ENCODE measurements at places on chromosomes 4 and X.

DNA sequence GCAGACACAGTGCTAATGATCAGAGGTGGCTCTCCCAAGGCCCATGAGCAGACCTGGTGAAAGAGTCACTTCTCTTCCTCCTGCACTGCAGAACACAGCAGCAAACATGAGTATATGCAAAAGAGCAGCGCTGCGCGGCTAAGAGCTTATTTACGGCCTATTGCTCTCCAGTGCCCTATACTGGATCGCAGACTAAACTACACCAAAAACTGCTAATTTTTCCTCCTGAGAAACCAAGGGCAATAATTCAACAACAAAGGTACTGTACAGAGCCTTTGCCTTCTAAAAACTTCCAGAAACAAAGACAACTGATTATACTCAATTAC is 702.5 kb downstream of the ARAP2 start:
- DNase-seq: no peak

- no peak for DNase-seq
These were observed 383 bp downstream of the PCYT1B start for GRCh38 chrX:24646745-24647182.

DNA sequence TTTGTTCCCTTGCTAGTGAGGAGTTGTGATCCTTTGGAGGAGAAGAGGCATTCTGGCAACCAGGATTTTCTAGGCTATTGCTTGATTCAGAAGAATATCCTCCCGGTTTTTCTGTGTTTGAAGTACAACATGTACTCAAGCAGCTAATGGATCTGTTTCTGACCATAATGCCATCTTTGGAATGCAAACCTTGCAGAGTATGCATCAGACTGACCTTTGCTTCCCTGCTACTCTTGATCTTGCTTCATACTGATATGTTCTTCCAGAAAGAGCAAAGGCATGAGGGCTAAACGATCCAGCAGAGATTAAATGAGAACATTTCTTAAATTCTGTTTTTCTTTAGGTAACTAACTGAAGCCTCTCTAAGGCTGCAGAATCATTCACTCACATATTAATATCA is 265.4 kb upstream of the SLC7A11 start:
- DNase-seq: no peak

DNA sequence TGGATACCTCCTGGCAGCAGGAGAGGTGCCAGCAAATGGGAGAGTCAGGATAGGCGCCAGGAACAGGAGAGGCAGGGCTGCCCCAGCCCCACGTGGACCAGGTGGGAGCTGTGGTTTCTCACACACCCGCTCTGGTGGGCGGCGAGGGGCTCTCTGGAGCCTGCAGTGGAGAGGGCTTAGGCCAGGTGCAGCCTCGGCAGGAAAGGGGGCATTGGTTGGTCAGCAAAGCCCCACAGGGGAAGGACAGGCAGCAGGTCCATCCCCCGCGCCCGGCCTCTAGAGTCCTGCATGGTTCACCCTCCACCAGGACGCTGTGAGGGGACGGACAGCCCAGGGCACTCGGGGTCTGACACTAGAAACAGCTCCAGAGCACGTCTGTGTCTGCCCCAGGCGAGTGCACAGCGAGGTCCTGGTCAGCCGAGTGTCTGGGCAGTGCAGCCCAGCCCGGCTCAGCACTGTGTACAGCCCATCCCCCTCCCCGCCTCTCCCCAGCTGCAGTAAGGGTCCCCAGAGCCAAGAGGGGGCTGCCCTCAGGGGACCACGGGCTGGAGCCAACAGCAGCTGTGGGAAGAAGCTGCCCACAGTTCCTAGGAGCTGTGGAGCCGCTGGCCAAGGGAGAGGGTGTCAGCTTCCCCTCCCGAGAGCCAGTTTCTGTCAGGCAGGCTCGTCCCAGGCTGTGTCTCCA is 8.2 kb downstream of the ATP5ME start:
- DNase-seq: no peak

DNA sequence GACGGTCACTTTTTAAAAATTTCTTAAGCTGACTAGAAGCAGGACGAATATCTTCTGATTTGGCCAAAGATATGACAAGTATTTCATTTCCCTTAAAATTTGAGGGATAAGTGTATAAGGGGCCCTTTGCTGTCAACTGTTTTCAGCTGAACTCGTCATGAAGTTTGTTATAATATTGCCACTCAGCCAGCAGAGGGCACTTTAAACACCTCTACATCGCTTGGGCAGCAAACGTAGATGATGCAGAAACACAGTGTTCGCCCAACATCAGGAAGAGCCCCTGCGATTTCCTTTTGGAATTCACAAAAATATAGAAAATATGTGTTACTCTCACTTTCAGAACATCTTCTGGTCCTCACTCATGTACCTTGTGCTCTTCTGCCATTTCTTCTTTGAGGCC is 435.7 kb upstream of the FMR1 start:
- DNase-seq: peak; percentile 2

GRCh38 chrX:153766871-153767673 is 3.0 kb downstream of the PLXNB3 start:
- no peak for DNase-seq

DNA sequence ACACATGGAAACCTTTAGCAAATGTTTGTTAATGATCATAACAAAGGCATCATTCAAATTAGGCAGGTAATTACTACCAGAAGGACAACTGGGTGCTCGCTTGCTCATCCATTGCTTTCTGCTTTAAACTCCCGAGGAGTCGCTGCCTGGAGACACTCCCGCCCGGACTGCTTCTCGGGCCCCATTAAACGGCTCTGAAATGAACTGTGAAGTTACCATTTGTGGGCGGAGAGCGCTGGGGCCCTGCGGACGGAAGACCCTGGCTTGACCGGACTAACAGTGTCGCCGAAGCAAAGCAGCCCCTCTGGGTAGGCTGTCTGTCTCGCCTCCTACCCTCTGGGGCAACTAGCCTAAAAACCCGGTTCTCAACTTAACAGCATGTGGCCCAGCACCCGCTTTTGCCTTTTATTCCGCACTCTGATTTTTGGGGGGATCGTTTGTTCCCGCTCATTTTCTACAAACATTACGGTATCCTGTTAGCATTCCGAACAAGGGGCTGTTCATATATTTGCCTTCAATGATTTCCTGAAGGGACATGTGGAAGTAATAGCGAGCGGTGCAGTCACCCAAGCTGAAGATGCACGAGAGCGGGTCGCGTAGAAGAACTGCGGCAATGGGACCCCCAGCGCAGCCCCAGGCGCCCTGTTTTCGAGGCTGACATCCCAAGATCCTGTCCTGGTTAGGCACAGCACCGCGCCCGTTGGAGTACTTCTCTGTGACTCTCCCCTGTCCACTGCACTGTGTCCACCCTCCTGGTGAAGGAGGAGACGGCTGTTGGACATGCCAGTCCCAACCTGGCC is 1.6 kb upstream of the PDGFRA start:
- DNase-seq: peak; percentile 72

GRCh38 chrX:526295-527224 is 104.0 kb upstream of the SHOX start:
- DNase-seq: no peak

DNA sequence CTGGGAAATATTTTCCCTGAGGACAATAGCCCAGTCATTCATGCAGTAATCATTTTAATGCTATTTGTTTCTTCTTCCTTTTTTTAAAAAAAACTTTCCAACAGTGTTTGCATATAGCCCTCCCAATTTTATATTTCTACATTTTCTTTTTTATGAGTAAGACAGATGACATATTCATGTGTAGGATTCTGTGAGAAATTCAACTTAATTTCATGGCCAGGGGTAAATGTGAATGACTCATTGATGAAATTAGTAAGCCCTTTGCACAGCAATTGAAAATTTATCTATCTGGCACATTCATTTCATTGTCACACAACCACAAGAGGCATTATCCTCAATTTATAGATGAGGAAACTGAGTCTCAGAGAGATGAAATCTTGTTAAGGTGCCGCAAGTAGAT is 13.7 kb upstream of the SMIM20 start:
- no peak for DNase-seq

GRCh38 chr4:101785486-101785885 is 5.0 kb upstream of the BANK1 start:
- DNase-seq: no peak

DNA sequence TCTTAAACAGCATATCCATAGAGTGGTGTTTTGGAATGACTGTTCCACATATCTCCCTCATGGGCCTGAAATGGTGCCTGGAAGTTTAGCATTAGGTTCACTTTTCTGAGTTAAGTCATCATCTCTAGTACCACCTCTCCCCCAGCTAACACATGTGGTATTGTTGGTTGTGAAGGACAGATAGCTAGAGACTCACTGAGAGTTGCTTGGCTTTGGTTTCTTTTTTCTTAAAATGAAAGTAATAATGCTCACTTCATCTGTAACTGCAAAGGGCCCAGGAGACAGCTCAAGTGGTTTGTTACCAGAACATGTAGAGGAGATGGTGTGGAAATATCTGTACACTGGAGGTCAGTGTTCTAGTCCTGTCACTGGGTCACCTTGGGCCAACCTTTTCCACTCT is 90.9 kb downstream of the EFNB1 start:
- no peak for DNase-seq

DNA sequence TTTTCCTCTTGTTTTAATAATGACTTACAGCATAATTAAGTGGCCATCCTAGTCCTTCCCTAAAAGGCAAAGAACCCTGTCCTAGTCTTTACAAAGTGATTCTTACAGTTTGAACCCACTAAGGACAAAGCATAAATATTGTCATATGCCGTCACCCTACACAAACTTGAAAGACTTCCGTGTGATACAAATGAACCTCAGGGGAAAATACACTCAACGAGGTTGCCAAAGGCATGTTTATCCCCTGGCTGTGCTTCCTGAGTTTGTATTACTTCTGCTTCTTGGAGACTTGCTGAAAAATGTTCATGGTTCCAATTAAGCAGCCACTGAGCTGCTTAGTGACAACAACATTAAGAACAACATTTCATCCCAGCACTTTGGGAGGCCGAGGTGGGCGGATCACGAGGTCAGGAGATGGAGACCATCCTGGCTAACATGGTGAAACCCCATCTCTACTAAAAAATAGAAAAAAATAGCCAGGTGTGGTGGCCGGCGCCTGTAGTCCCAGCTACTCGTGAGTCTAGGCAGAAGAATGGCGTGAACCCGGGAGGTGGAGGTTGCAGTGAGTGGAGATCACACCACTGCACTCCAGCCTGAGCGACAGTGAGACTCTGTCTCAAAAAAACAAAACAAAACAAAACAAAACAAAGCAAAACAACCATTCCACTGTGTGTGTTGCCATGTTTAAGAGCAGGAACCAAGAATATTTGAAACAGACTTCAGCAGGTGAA is 16.2 kb downstream of the RASSF6 start:
- DNase-seq: no peak

DNA sequence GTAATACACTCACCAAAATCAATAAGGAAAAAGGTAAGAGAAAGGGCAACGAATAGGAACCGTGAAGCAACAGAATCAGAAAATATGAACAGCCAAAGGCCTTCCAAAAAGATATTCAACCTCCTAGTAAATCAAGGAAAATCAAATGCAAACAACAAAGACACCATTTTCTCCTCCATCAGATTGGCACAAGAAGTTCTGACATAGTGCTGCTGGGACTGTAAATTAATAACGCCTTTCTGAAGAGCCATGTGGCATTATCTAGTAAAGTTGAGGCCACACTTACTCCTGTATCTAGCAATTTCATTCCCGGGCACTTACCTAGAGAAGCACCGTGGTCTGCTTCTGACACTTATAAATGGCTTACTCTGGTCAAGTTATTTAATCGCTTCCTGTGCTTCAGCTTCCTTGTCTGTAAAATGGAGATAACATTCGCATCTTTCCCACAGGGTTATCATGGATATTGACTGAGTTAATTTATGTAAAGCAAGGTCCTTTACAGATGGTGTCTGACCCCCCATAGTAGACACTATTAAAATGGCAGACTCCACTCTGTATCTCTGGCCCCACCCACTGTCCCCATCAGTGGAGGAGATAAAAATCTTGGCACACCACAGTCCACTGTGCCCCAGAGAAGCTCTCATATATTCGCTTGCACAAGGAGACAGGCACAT is 20.5 kb upstream of the ENPP6 start:
- no peak for DNase-seq

DNA sequence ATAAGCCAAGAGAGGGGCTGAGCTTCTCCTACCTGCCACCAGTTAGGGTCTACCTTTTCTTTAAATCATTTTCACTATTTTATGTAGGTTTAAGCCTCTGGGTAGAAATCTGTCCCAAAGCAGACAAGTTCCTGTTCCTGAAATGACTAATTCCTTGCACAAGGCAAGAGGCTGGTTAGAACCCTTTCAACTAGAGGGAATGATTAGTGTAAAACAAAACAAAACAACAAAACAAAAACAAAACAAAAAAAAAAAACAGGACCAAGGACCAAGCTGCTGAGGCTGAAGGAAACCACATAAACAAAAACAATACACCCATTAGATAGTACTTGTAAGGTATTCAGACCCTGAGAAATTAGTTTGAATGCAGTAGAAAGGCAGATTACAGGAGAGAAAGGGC is 62.7 kb downstream of the MAML3 start:
- DNase-seq: no peak

GRCh38 chrX:13764765-13765164 is 30.2 kb downstream of the OFD1 start:
- peak; percentile 24 for DNase-seq

DNA sequence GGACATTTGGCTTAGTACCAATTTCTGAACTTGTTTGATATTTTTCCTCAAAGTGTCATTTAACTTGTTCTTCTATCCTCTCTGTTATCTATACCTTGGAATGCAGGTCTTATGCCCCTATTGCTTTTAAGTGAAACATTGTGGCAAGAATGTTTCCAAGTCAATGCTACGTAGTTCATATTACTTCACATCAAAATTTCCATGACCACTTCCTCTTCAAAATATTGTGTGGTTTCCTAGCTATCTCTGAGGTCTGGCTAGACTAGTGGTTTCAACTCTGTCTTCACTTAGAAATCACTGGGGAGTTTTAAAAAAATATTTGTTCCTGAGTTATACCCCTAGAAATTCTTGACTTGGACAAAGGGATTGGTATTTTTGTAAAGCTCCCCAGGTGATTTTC is 20.2 kb upstream of the RASGEF1B start:
- no peak for DNase-seq

DNA sequence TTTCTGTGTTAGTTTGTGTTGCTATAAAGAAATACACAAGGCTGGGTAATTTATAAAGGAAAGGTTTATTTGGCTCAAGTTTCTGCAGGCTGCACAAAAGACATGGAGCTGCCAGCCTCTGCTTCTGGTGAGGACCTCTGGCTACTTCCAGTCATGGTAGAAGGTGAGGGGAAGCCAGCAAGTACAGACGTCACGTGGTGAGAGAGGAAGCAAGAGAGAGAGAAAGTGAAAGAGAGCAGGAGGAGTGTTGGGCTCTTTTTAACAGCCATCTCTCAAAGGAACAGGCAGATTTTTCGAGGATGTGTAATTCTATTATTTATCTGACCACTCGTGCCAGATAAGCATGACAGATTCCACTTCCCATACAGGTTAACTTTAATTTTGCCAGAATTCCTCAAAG is 1199.1 kb downstream of the ADGRL3 start:
- peak; percentile 11 for DNase-seq

GRCh38 chr4:138277133-138277532 is 35.0 kb upstream of the SLC7A11 start:
- DNase-seq: no peak

- no peak for DNase-seq
These were observed 3.6 kb upstream of the FHL1 start for GRCh38 chrX:136143711-136144110.
